ENCODE measurements at places on chromosomes 4 and X. TPM values are rescaled to one million over a fixed set of nuclear protein-coding genes. Genes with fewer than 3 reads are reported as not detected.

RBMXL3 gene
- total RNA-seq, result not detected

PABPC1L2A gene
- not detected for total RNA-seq

F8A3 gene
- total RNA-seq, result 2.3 TPM

OTUD6A gene
- total RNA-seq, result not detected

PLK4 gene
- total RNA-seq, result 0.66 TPM

CXorf65 gene
- not detected for total RNA-seq

TEC gene
- 0.72 TPM for total RNA-seq

SPCS3 gene
- total RNA-seq, result 286 TPM

SMIM31 gene
- not detected for total RNA-seq

NPY2R gene
- not detected for total RNA-seq

RGS12 gene
- 20.0 TPM for total RNA-seq

IGSF1 gene
- 0.29 TPM for total RNA-seq

SPATA4 gene
- total RNA-seq, result 0.29 TPM

ZDHHC15 gene
- total RNA-seq, result not detected

GPR34 gene
- total RNA-seq, result not detected

HMX1 gene
- total RNA-seq, result not detected

EDA2R gene
- total RNA-seq, result 1.3 TPM

OCIAD1 gene
- total RNA-seq, result 117 TPM

GPR119 gene
- not detected for total RNA-seq

CENPI gene
- 4.4 TPM for total RNA-seq
